ENCODE measurements at places on chromosomes 6 and 20.

- no peak for DNase-seq
Measured at GRCh38 chr6:4561078-4561435, 215.1 kb upstream of the CDYL start.

- DNase-seq, result no peak
Measured at GRCh38 chr20:35630636-35631035, 15.0 kb downstream of the SPAG4 start.

DNA sequence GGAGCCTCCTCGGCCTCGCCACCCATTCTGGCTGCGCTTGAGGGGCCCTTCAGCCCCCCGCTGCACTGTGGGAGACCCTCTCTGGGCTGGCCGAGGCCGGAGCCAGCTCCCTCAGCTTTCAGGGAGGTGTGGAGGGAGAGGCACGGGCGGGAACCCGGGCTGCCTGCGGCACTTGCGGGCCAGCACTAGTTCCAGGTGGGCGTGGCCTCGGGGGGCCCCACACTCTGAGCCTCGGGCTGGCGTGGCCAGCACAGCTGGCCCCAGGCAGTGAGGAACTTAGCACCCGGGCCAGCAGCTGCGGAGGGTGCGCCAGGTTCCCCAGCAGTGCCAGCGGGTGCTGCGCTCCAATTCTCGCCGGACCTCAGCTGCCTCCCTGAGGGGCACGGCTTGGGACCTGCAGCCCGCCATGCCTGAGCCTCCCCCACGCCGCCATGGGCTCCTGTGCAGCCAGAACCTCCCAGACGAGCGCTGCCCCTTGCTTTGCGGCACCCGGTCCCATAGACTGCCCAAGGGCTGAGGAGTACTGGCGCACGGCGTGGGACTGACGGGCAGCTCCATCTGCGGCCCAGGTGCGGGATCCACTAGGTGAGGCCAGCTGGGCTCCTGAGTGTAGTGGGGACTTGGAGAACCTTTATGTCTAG lies 6.5 kb downstream of the MUC22 start:
- DNase-seq, result no peak

- no peak for DNase-seq
Measured at GRCh38 chr20:24737212-24737850, 211.7 kb upstream of the CST7 start.

- no peak for DNase-seq
Measured at GRCh38 chr20:16951876-16952275, 203.7 kb downstream of the OTOR start.

DNA sequence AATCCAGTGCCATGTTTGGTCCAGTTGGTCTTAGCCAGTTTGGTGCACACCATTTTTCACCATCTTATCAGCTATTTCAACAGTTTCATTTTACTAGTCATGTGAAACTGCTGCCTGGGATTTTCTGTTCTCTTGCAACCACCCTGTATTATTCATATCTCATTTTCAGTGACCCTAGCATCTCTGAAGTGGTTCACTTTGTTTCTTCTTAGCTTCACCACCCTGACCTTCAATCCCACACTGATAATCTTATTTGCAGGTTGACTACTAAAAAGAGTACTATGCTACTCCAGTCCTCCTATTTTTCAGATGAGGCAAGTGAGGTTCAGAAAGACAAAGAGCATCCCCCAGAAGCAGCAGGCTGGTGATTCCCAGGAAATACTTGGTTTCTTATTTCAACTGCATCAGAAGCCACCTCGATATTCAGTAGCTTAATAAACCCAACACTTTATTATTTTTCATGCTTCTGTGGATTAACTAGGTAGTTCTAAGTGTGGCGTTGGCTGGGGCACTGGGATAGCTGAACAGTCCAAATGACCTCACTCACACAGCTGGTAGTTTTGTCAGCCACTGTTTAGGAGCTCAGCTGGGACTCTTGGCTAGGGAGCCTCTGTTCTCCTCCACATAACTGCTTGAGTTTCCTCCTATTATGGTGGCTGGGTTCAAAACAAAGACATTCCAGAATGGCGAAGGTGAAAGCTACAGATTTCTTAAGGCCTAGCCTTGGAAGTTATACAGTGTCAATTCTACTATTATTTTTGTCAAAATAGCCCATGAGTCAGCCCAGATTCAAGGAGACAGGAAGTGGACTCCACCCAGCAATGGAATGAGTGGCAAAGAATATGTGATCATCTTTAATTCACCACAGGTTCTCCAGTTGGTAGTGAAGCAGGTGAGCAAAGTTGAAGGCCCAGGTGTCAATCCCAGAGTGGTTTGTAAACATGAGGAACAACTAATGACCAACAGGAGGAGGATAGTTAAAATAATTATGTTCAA lies 40.6 kb downstream of the BPIFB4 start:
- DNase-seq, result no peak

DNA sequence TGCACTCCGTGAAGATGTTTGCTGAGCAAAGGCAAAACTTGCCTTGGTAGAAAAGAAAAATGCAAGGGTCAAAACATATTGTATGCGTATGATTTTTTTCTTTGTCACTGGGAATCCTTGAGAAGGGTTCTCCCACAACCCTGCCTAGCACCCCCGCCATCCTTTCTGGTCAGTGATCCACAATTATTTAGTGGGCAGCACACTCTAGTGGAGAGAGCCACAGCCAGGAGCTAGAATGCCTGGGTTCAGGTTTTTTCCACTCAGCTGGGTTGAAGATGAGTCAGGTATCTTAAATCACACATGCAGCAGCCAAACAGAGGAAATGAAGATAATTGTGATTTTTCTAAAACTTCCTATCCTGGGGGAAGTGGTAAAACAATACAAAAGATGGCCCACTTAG lies 243.1 kb downstream of the PKHD1 start:
- no peak for DNase-seq
